ENCODE measurements at places on chromosomes 11 and 22. TPM values are rescaled to one million over a fixed set of nuclear protein-coding genes. Genes with fewer than 3 reads are reported as not detected.

Gene APOBEC3B
- 0.72 TPM for total RNA-seq

Gene TMEM179B
- total RNA-seq: 46.3 TPM

Gene ARHGAP42
- total RNA-seq: 3.1 TPM

Gene ENTHD1
- total RNA-seq: not detected

Gene MS4A12
- total RNA-seq: not detected

Gene MUC2
- not detected for total RNA-seq

Gene SCGB2A2
- total RNA-seq: not detected
